Gastroesophageal sphincter (tissue), 4 donors: ENCODE measurements at places on chromosomes 1 and 21. TPM values are rescaled to one million over a fixed set of nuclear protein-coding genes. Genes with fewer than 3 reads are reported as not detected.

TTC39A gene
- total RNA-seq, result 0.46 TPM

HHIPL2 gene
- total RNA-seq, result not detected

LRRIQ3 gene
- total RNA-seq, result 0.16 TPM

LCE3D gene
- not detected for total RNA-seq

CBR3 gene
- total RNA-seq, result 11.4 TPM

DDAH1 gene
- 10.4 TPM for total RNA-seq

NHLH1 gene
- total RNA-seq, result not detected

REG4 gene
- total RNA-seq, result not detected

GUCA2B gene
- total RNA-seq, result not detected

CHRM3 gene
- total RNA-seq, result 177 TPM

SPRR2E gene
- total RNA-seq, result 20.8 TPM

HTR6 gene
- total RNA-seq, result not detected
